ENCODE measurements at places on chromosomes 4 and X.

DNA sequence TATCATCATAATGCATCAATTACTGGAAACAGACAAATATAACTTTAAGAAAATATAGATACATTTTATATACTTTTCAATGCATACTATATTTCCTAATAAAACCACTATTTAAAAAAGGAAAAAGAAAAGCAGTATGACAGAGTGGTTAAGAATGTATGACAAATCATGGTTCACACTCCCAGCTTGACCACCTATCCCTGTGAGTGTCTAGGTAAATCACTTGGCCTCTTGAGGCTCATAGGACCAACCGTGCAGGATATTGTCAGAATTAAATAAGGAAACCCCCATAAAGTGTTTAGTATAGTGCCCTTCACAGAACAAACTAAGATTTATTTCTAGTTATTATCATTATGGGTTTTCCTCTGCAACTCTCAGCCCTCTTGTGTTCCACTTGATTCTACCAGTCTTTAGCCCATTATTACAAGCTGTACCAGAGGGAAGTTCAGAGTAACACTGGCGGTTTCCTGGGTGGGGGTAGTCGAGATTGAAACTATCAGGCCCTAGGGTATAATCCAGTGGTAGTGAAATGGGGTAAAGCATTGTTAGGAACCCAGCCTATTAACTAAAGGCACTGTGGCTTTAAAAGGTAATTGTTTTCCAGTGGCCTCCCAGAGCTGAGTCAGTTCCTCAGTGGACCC is 55.5 kb upstream of the PAK3 start:
- DNase-seq: no peak

DNA sequence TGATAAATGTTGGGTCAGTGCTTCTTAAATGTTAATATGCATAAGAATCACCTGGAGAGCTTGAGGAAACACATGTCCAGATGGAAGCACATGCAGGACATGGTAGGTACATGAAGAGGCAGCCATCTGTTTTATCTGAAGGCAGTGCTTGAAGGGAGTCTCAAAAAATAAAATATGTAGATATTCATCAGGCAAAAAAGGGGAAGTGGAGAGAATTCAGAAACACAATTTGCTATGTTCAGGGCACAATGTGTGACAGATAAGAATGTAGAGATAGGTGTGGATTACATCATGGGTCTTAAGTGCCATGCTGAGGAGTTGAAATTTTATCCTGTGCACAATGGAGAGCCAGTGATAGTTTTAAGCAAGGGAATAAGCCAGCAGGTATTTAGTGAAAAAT is 59.6 kb upstream of the CASK start:
- DNase-seq: peak; percentile 52

DNA sequence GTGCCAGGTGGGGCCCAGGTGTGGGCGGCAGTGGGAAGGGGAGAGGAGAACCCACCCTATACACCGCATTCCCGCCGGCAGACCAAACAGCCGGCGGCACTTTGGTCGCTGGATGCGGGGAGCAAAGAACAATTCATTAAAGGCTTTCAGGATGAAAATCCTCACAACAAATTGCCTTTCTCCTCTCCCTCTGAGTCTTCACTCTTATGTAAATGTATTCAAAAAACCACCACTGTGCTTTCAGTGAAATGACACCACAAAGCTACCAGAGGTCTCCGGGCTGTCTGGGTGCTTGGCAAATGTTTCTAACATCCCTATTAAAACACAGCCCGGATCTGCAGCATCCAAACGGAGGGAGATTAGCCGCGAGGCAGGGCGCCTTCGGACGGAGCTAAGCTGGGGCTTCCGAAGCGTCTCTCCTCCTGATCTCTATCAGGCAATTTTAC is 171.8 kb upstream of the TBL1X start:
- DNase-seq: no peak

- DNase-seq: no peak
These were observed 50.9 kb upstream of the TAB3 start for GRCh38 chrX:30939928-30940327.

- no peak for DNase-seq
These were observed 113.8 kb upstream of the WDR17 start for GRCh38 chr4:175951794-175952193.

DNA sequence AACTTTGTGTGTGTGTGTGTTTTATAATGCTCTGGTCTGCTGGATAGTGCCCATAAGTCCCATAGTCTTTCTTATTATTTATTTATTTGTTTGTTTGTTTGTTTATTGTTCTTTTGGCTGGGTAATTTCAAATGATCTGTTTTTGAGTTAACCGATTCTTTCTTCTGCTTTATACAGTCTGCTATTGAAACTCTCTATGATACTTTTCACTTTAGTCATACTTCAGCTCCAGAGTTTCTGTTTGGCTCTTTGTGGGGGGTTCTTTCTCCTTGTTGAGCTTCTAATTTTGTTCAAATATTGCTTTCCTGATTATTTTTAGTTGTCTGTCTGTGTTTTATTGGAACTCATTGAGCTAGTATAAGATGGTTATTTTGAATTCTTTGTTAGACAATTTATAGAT is 10.0 kb downstream of the CXCL3 start:
- no peak for DNase-seq

GRCh38 chr4:56426273-56426672 is 9.1 kb downstream of the PPAT start:
- no peak for DNase-seq

DNA sequence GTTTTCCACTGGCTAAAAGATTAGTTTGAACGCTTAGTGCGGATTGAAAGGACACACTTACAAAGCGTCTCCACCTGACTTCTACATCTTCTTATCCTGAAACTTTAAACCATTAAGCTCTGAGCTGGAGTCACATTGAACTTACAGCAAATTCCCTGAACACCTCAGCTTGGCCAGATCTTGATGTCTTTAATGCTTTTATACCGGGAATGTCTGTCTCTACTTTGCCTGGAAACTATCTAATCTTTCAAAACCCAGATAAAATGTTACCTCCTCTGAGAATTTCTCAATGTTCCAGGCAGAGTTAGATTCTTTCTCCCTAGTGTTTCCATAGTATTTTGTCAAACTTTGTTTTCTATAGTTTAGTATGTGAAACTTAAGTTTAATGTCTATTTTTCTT is 179.9 kb downstream of the DTHD1 start:
- DNase-seq: no peak

DNA sequence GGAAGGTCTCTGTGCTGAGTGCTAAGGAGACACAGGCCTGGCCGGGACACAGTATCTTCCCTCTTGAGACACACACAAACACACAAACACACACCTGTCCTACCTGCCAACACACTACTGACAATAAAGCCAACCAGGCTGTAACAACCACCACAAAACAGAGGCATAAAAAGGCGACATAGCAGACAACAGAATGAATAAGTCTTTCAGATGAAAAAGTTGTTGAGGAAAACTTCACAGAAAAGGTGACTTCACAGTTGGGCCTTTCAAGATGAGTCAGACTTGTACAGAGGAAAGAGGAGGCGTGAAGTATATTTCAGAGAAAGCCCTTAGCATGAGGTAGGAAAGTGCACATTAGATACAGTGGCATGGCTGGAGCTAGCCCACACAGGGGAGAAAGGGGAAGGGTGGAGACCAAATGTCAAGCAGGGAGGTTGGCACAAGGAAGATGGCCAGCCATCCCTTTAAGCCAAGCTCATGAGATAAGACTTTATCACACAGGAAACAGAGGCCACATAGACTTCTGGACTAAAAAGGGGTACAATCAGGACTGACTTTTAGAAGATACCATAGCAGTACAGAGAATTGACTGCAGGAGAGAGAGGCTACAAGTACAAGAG is 54.0 kb downstream of the SLC9A7 start:
- peak; percentile 91 for DNase-seq

GRCh38 chr4:143586080-143586479 is 72.6 kb downstream of the SMARCA5 start:
- no peak for DNase-seq

- DNase-seq: peak; percentile 57
These were observed 87.7 kb downstream of the SHROOM2 start for GRCh38 chrX:9873952-9874351.

GRCh38 chr4:47104986-47105385 is 73.6 kb downstream of the GABRB1 start:
- DNase-seq: no peak

DNA sequence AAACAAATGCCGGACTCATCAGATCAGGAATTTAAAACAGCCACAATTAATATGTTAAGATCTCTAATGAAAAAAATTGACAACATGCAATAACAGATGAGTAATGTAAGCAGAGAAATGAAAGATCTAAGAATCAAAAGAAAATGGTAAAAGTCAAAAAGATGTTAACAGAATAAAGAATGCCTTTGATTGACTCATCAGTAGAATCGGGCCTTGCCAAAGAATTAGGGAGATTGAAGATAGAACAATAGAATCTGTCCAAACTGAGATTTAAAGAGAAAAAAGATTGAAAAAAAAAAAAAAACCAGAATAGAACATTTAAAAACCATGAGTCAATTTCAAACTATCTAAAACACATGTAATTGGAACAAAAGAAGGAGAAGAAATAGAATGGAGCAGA is 25.9 kb upstream of the GUCY1A1 start:
- DNase-seq: no peak

DNA sequence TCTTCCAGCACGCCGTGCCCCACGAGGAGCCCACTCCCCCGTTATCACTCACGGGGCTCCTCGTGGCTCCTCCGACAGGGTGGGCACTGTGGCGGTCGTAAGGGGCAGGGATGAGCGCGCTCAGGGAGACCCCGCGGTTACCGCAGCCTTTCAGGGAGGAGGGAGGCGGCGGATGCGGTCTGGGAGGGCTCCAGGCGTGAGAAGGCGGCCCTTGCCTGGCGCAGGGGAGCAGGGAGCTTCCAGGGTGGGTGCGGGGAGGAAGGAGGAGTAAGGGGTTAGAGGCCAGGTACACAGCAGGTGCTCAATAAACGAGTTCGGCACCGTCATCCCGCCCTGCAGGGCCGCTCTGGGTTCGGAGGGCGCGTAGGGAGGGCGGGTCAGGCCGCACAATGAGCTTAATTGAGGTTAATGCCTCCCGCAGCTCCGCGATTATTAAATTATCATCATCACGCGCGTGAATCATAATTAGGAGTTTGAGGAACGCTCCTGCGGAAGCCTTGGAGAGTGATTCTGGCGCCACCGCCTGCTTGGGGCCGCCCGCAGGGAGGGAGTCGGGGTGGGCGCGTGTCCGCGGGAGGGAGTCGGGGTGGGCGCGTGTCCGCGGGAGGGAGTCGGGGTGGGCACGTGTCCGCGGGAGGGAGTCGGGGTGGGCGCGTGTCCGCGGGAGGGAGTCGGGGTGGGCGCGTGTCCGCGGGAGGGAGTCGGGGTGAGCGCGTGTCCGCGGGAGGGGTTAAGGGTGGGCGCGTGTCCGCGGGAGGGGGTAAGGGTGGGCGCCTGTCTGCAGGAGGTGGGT is 7.6 kb upstream of the NKX1-1 start:
- no peak for DNase-seq
